ENCODE measurements at places on chromosomes 4 and X.

- H3K27ac ChIP-seq = no peak overlapping the region
- no peak for DNase-seq
- H3K4me1 ChIP-seq = no peaks in the 10 kb centered on the region
- H3K27me3 ChIP-seq = peaks cover 9% of the 10 kb centered on the region
- H3K4me3 ChIP-seq = no peak overlapping the region
Measured at GRCh38 chr4:183918696-183919095, 13.6 kb downstream of the STOX2 start.

DNA sequence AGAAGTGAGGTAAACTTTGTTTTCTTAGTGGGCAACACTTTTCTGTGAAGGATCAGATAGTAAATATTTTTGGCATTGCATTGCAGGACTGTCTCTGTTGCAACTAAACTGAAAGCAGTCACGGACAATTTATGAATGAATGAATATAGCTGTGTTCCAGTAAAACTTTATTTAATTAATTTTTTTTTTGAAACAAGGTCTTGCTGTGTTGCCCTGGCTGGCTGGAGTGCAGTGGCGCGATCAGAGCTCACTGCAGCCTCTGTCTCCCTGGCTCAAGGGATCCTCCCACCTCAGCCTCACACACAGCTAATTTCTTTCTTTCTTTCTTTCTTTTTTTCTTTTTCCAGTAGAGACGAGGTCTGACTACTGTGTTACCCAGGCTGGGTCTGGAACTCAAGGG is 15.8 kb downstream of the RBM10 start:
- no peak for DNase-seq
- H3K4me1 ChIP-seq = peaks cover 8% of the 10 kb centered on the region
- no peak overlapping the region for H3K4me3 ChIP-seq
- no peaks in the 10 kb centered on the region for H3K27me3 ChIP-seq

GRCh38 chr4:175720722-175721121 is 91.3 kb downstream of the GPM6A start:
- no peaks in the 10 kb centered on the region for H3K4me1 ChIP-seq
- no peak for DNase-seq
- H3K27me3 ChIP-seq = no peaks in the 10 kb centered on the region
- H3K27ac ChIP-seq = no peak overlapping the region
- no peaks in the 10 kb centered on the region for H3K36me3 ChIP-seq

DNA sequence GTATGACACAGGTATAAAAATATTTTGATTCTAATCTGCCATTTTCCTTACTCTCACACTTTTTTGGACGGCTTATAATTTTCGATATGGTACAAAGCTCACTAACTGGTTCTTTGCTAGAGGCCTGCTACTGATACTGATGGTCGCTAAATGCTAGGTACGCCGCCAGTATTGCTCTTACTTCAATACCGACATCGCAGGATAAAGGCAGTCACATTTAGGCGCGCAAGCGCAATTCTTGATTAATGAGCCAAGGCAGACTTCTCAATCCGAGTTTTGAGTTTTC is 557 bp upstream of the USP38 start:
- peak overlapping the region; percentile 96 for H3K4me3 ChIP-seq
- peaks cover 54% of the 10 kb centered on the region for H3K4me1 ChIP-seq
- peak overlapping the region; percentile 99 for H3K27ac ChIP-seq
- H3K27me3 ChIP-seq = no peaks in the 10 kb centered on the region

DNA sequence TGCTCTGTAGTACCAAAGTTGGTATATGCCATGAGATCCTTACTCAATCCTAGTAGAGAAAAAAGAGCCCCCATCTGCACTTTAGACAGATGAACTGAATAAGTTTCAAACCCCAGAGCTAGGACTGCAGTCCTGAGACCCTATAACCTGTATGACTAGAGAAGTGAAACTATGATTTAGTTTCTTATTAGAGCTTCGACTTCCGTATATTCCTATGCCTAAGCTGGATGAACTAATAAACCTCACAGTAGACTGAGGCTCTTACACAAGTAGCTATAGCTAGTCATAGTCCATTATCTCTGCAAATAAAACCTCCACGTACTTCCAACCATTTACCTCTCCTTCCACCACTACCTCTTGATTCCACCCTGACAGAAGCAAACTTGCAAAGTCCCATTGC is 6.3 kb upstream of the OTUD4 start:
- H3K4me3 ChIP-seq = no peak overlapping the region
- no peak overlapping the region for H3K27ac ChIP-seq
- peaks cover 5% of the 10 kb centered on the region for H3K4me1 ChIP-seq
- no peaks in the 10 kb centered on the region for H3K36me3 ChIP-seq

- H3K4me1 ChIP-seq = peaks cover 20% of the 10 kb centered on the region
- H3K36me3 ChIP-seq = no peaks in the 10 kb centered on the region
- H3K27ac ChIP-seq = peak overlapping the region; percentile 92
- no peak for DNase-seq
- peak overlapping the region; percentile 60 for H3K4me3 ChIP-seq
- no peaks in the 10 kb centered on the region for H3K27me3 ChIP-seq
Measured at GRCh38 chr4:83125738-83126141, 11.2 kb upstream of the PLAC8 start.

GRCh38 chrX:135185795-135186443 is 14.7 kb upstream of the CT55 start:
- peak; percentile 49 for DNase-seq
- no peaks in the 10 kb centered on the region for H3K4me1 ChIP-seq
- H3K27ac ChIP-seq = no peak overlapping the region
- no peak overlapping the region for H3K4me3 ChIP-seq
- H3K27me3 ChIP-seq = peaks cover 53% of the 10 kb centered on the region
